Endothelial cell of umbilical vein (primary cell): ENCODE measurements at places on chromosomes 12 and 14.

DNA sequence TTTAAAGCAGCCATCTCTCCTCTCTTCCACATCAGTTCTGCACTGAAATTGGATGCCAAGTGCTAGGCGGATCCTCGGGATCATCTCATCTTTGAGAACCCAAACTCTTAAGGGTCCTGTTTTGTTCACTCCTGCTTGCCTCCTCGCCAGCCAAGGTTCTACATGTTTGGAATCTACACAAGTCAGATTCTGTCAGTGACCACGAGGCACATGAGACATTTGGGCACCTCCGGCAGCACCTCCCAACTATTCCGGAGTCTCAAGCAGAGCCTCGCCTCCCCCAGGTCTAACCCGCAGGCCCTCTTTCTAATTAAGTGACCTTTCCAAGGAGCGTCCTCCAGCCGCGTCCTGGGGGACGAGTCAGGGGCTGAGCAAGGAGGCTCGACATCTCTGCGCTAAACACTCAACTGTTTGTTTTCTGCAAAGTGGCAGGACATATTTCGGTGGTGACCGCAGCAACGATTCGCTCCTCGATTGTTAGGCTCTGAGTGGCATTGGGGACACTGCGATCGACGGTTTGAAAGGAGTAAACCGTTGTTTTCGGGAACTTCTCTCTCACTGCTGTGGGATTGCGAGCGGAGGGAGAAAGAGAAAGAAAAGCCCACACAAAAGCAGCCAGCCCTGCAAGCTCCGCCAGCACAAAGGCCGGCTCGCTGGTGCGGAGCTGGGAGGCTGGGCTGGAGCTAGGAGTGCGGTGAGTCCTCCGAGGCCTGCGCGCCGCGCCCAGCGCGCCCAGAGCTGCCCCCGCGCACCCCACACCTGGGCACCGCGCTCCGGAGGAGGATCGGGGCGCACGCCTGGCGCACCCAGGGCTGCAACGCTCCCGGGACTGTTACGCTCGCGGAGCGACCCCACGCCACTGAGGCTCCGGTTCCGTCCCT lies 640 bp downstream of the ARMH4 start:
- DNase-seq = peak; percentile 38

DNA sequence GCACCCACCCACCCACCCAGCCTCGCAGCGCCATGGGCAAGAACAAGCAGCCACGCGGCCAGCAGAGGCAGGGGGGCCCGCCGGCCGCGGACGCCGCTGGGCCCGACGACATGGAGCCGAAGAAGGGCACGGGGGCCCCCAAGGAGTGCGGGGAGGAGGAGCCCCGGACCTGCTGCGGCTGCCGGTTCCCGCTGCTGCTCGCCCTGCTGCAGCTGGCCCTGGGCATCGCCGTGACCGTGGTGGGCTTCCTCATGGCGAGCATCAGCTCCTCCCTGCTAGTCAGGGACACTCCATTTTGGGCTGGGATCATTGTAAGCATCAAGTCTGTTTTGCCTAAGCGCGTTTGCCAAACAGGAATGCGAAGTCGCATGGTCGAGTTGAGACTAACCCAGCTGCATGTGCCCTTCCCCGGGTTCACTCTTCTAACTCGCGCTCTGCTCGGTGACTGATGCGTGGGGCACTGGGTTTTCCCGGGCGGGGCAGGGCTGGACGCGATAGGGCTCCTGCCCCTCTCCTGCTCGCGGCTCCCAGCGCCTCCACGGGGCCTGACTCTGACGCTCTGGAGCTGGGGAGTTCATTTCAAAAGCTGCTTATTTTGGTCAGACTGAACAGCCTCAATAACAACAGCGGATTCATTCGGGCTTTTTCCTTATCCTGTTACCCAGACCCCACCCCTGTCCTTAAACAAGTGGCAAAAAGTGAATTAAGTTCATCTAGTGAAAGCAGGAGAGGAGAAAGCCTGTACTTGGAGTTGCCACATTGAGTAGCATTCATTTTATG lies 458 bp downstream of the SSPN start:
- DNase-seq = peak; percentile 47

DNA sequence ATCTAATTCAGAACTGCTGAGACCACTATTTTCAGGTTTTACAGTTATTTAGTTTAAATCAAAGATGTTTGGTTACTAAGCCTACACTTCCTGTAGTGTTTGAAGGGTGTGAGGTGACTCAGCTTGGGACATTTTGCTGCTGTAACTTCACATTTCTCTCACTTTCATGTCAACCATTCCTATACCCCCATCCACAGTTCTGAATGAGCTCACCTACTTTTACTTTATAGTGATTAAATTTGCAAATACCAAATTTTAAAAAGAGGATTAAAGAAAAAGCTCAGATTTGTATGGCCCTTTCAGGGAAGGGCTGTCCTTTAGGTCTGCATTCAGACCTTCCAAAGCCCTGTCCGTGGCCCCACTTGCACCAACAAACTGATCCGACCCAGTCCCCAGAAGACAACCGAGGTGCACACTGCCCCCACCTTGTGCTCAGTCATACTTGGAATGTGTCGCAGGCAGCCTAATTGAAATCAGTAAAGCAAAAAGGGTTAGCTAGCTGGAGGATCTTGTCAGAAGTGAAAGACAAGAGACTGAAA lies 174.4 kb downstream of the MON2 start:
- peak; percentile 46 for DNase-seq

DNA sequence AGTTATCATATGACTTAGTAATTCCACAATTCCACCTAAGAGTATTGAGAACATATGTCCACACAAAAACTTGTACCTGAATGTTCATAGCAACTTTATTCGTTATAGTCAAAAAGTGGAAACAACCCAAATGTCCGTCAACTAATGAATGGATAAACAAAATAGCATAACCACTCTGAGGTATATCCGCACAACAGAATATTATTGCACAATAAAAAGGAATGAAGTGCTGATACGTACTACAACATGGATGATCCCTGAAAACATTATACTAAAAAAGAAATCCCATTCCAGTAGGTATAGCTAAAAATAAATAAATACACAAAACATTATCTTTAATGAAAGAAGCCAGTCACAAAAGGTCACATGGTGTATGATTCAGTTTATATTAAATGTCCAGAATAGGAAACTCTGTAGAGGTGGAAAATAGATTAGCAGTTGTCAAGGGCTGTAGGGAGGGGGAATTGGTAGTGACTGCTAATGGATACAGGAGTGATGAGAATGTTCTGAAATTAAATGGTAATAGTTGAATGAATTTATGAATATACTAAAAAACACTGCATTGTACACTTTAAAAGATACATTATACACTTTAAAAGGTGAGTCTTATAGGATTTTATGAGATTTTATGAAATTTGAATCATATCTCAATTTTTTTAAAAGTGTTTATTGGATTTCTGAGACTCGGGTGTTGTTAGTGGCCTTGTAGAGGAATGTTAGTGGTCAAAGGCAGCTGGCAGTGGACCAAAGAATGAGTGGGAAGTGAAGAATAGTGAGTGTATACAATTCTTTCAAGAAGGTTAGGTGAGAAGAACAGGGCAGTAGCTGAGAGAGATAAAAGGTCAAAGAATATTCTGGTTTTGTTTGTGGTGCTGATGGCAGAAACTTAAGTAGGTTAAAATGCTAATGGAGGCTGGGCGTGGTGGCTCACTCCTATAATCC lies 36.3 kb upstream of the BAZ1A start:
- peak; percentile 26 for DNase-seq

GRCh38 chr14:100144996-100145646 lies 14.3 kb downstream of the DEGS2 start:
- no peak for DNase-seq

DNA sequence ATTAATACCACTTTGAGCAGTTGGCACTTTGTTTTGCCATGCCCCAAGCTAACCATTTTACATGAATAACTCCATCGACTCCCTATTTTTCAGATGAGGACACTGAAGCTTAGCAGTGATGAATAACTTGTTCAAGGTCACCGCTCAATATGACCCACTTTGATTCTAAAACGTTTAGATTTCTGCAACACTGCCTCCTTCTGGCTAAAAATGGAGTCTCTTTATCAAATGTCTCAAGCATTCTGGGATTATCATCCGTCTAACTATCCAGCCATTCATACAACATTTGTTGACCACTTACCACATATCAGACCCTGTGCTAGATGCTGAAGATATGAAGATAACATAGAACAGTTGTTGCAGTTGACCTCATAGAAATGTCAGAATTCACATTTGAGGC lies 298.0 kb downstream of the PPFIA2 start:
- DNase-seq = no peak
